Activated CD4-positive, alpha-beta T cell treated with anti-CD3 and anti-CD28 coated beads, Interleukin-2, amount 10 ng/mL, durations not matched to agents 7 days and 5 days (primary cell): ENCODE measurements at places on chromosomes 1 and 21. TPM values are rescaled to one million over a fixed set of nuclear protein-coding genes. Genes with fewer than 3 reads are reported as not detected.

Gene NCF2
- total RNA-seq, result 15.8 TPM

GRCh38 chr1:117925981-117926380 lies 3.4 kb downstream of the GDAP2 start:
- H3K36me3 ChIP-seq, result peaks cover 12% of the 10 kb centered on the region
- no peak overlapping the region for H3K27ac ChIP-seq
- peaks cover 37% of the 10 kb centered on the region for H3K4me1 ChIP-seq
- H3K27me3 ChIP-seq, result no peaks in the 10 kb centered on the region
- H3K4me3 ChIP-seq, result no peak overlapping the region

DNA sequence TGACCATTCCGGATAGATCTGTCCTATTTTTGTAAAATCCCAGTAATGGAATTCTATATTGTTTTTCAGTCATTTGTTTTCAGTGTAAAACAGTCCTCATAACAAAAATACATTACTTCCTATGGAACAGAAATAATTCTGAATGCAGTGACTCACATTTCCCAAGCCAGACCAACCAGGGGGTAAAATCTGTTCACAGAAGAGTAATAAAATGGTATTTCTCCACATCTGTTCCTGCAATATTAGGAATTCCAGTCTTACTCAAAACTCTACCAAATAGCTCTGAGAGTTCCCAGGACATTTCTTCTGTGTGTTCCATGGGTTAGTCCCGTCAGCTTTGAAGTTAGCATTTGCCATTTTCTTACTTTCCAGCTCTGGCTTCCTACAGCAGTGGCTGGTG lies 2.6 kb upstream of the DDR2 start:
- peaks cover 2% of the 10 kb centered on the region for H3K27me3 ChIP-seq
- no peak for DNase-seq
- peaks cover 3% of the 10 kb centered on the region for H3K4me1 ChIP-seq
- no peak overlapping the region for H3K4me3 ChIP-seq

- H3K4me1 ChIP-seq, result peaks cover 28% of the 10 kb centered on the region
- no peak for DNase-seq
- no peak overlapping the region for H3K4me3 ChIP-seq
Observed at GRCh38 chr1:110214454-110215404, 4.6 kb downstream of the KCNC4 start.

DNA sequence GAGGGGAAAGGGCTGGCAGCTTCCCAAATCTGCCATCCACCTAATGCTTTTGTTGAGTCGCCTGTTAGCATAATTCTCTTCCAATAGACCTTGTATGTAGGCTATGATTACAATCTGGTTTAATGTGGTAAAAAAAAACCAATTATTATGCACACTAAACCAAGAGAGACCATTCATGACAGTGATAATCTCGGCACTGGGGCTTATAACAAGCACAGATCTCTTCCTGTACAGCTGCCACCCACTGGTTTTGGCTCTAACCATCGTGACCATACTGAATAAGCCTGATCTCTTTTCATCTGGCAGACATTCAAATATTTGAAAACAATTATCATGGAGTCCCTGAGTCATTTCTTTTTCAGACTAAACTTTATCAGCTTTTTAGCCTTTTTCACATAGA lies 12.0 kb upstream of the SYT14 start:
- DNase-seq, result no peak
- no peaks in the 10 kb centered on the region for H3K36me3 ChIP-seq
- H3K27ac ChIP-seq, result no peak overlapping the region
- H3K4me1 ChIP-seq, result no peaks in the 10 kb centered on the region

DNA sequence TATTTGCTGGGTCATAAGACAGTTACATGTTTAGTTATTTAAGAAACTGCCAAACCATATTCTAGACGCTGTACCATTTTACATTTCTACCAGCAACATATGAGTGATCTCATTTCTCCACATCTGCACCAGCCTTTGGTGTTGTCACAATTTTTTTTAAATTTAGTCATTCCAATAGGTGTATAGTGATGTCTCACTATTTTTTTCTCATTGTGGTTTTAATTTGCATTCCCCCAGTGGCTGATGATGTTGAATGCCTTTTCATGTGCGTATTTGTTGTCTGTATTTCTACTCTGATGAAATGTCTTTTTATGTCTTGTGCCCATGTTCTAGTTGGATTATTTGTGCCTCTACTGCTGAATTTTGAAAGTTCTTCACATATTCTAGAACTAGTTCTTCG lies 38.4 kb downstream of the NFASC start:
- H3K36me3 ChIP-seq, result no peaks in the 10 kb centered on the region
- H3K27ac ChIP-seq, result no peak overlapping the region
- DNase-seq, result no peak
- H3K4me1 ChIP-seq, result no peaks in the 10 kb centered on the region
- no peak overlapping the region for H3K4me3 ChIP-seq

Gene AADACL4
- not detected for total RNA-seq
